Mesothelial cell of epicardium (in vitro differentiated cells): ENCODE measurements at places on chromosomes 5 and 9. TPM values are rescaled to one million over a fixed set of nuclear protein-coding genes. Genes with fewer than 3 reads are reported as not detected.
A peak's percentile ranks its signal among the peaks of the same experiment; 100 is the strongest.

- no peaks in the 10 kb centered on the region for H3K36me3 ChIP-seq
- peaks cover 59% of the 10 kb centered on the region for H3K27me3 ChIP-seq
- H3K27ac ChIP-seq, result no peak overlapping the region
- H3K4me3 ChIP-seq, result no peak overlapping the region
- no peak for DNase-seq
- no peaks in the 10 kb centered on the region for H3K4me1 ChIP-seq
Observed at GRCh38 chr9:132482196-132482813, 72.3 kb downstream of the CFAP77 start.

GRCh38 chr9:131635285-131635684 is 90.0 kb downstream of the PRRT1B start:
- DNase-seq, result no peak
- peak overlapping the region; percentile 93 for H3K27ac ChIP-seq
- H3K4me1 ChIP-seq, result peaks cover 40% of the 10 kb centered on the region
- no peak overlapping the region for H3K4me3 ChIP-seq
- H3K36me3 ChIP-seq, result peaks cover 15% of the 10 kb centered on the region

The SLC6A19 gene
- not detected in 3 replicates for total RNA-seq

The TRIM7 gene
- 0.57 to 0.72 TPM (median 0.62 TPM) in 3 replicates for total RNA-seq

The PCDHGA4 gene
- 0.86 to 1.2 TPM (median 1.1 TPM) in 3 replicates for total RNA-seq
